Activated B cell treated with CpG ODN at 0.5 μM for 24 hours (primary cell): ENCODE measurements at places on chromosomes 7 and 10.

DNA sequence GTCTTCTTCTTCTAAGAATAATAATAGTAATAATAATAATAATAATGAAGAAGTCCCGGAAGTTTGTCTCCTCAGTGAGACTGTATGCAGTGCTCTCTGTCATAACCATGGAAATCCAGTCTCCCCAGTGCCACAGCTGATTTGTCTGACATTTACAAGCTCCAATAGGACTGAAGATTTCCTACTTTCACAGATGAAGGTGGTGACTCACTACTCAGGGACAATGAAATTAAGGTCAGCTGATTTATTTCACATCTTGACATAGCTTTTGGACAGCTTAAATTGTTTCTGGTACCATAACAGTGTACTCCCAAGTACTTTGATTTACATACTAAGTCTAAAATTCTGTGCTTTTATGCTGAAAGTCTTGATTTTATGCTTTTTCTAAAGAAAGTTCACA lies 6.9 kb downstream of the CELF2 start:
- no peak overlapping the region for H3K27ac ChIP-seq
- DNase-seq, result no peak
- H3K4me1 ChIP-seq, result no peaks in the 10 kb centered on the region
- no peaks in the 10 kb centered on the region for H3K36me3 ChIP-seq
- peaks cover 31% of the 10 kb centered on the region for H3K27me3 ChIP-seq

DNA sequence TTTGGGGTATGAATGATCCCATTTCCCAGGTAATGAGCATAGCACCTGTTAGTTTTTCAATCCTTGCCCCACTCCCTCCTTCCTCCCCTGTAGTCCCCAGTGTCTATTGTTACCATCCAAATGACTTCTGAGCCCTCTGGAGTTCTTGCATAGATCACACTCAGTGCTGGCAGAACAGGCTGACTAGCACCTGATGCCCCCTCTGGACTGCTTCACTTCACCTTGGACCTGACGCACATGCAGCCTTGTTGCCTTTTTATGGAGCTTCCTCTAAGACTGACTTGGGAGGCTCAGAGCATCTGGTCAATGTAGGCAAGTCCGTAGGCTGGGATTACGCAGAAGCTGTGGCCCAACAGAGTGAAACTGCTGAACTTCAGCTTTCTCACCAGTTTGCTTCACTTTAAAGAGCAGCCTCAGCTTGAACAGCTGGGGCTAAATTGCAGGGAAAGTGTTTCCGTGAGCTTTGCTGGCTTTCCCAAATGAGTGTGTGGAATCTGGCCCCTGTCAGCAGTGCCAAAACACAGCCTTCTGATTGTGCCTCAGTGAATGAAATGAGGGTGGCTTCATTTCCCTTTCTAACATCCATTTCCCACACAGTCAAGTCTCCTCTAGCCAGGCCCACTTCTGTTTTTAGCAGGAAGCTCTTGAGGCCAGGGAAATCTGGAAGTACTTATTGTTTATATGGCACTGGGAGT lies 48.5 kb downstream of the NXPH1 start:
- no peaks in the 10 kb centered on the region for H3K27me3 ChIP-seq
- H3K36me3 ChIP-seq, result no peaks in the 10 kb centered on the region
- H3K27ac ChIP-seq, result no peak overlapping the region
- DNase-seq, result no peak
- no peak overlapping the region for H3K4me3 ChIP-seq

GRCh38 chr7:125061776-125062397 lies 132.3 kb upstream of the POT1 start:
- H3K4me3 ChIP-seq, result no peak overlapping the region
- H3K36me3 ChIP-seq, result no peaks in the 10 kb centered on the region
- no peaks in the 10 kb centered on the region for H3K27me3 ChIP-seq
- DNase-seq, result no peak
- no peak overlapping the region for H3K27ac ChIP-seq
- peaks cover 2% of the 10 kb centered on the region for H3K4me1 ChIP-seq

GRCh38 chr10:79367426-79368189 lies 20.3 kb downstream of the PPIF start:
- H3K27ac ChIP-seq, result no peak overlapping the region
- no peaks in the 10 kb centered on the region for H3K4me1 ChIP-seq
- H3K27me3 ChIP-seq, result no peaks in the 10 kb centered on the region
- H3K36me3 ChIP-seq, result no peaks in the 10 kb centered on the region
- DNase-seq, result no peak
- no peak overlapping the region for H3K4me3 ChIP-seq

DNA sequence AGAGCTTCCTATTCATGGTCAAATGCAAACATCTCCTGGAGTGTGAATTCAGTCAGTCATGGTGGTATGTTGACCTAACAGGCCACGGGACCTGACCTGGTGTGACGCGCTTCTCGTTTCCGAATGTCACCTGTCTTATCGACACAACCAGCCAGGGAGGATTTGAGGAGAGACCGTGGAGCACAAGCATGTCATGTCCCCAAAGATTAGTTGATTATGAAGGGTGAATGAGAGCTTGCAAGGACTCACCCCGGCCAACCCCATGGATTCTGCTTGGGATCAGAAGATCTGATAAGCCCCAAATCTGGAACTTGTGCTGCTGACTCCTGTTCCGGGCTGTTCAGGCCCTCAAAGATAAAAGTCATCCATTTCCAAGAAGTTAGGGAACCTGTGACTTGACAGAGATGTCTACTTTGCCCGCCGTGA lies 10.5 kb downstream of the ADRA2A start:
- H3K4me1 ChIP-seq, result no peaks in the 10 kb centered on the region
- H3K27me3 ChIP-seq, result peaks cover 14% of the 10 kb centered on the region
- no peak overlapping the region for H3K27ac ChIP-seq
- H3K4me3 ChIP-seq, result no peak overlapping the region
- DNase-seq, result no peak

GRCh38 chr7:86926732-86927131 lies 132.7 kb downstream of the ELAPOR2 start:
- H3K27me3 ChIP-seq, result no peaks in the 10 kb centered on the region
- H3K27ac ChIP-seq, result no peak overlapping the region
- no peak for DNase-seq
- no peaks in the 10 kb centered on the region for H3K36me3 ChIP-seq
- peaks cover 7% of the 10 kb centered on the region for H3K4me1 ChIP-seq

DNA sequence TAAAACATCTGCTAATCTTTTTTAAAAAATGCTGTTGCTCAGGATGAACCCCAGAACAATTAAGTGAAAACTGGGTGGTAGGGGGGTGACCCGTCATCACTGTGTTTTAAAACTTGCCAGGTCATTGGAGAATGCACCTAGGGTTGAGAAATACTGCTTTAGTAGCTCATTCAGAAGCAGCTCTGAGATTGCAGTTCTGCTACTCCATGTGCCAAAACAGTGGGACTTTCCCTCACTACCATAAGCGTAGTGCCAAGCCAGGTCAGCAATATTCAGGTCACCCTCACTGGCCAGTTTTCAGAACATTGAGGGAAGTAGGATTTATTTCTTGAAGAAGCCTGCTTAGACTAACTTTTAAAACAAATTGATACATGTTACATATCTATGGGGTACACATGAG lies 5.2 kb downstream of the STEAP2 start:
- H3K4me3 ChIP-seq, result no peak overlapping the region
- H3K27me3 ChIP-seq, result peaks cover 8% of the 10 kb centered on the region
- no peaks in the 10 kb centered on the region for H3K4me1 ChIP-seq
- H3K27ac ChIP-seq, result no peak overlapping the region
- no peaks in the 10 kb centered on the region for H3K36me3 ChIP-seq

DNA sequence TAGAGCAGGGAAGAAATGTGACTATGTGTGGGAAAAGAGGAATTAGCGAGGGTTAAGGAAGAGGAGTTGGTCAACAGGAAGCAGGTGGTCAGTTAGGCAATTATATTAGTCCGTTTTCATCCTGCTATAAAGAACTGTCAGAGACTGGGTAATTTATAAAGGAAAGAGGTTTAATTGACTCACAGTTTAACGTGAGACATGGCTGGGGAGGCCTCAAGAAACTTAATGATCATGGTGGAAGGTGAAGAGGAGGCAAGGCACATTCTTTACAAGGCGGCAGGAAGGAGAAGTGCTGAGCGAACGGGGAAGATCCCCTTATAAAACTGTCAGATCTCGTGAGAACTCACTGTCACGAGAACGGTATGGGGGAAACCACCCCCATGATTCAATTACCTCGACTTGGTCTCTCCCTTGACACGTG lies 35.0 kb downstream of the RAMP3 start:
- no peak overlapping the region for H3K27ac ChIP-seq
- H3K4me3 ChIP-seq, result no peak overlapping the region
- no peak for DNase-seq

- H3K4me3 ChIP-seq, result no peak overlapping the region
- no peaks in the 10 kb centered on the region for H3K36me3 ChIP-seq
- no peaks in the 10 kb centered on the region for H3K27me3 ChIP-seq
These were observed 32.4 kb downstream of the GPRIN2 start for GRCh38 chr10:46523962-46524471.

GRCh38 chr10:103083266-103083976 lies 109.7 kb downstream of the NT5C2 start:
- DNase-seq, result no peak
- H3K36me3 ChIP-seq, result peaks cover 40% of the 10 kb centered on the region
- H3K27me3 ChIP-seq, result no peaks in the 10 kb centered on the region
- H3K4me1 ChIP-seq, result no peaks in the 10 kb centered on the region
- no peak overlapping the region for H3K4me3 ChIP-seq
- H3K27ac ChIP-seq, result no peak overlapping the region

DNA sequence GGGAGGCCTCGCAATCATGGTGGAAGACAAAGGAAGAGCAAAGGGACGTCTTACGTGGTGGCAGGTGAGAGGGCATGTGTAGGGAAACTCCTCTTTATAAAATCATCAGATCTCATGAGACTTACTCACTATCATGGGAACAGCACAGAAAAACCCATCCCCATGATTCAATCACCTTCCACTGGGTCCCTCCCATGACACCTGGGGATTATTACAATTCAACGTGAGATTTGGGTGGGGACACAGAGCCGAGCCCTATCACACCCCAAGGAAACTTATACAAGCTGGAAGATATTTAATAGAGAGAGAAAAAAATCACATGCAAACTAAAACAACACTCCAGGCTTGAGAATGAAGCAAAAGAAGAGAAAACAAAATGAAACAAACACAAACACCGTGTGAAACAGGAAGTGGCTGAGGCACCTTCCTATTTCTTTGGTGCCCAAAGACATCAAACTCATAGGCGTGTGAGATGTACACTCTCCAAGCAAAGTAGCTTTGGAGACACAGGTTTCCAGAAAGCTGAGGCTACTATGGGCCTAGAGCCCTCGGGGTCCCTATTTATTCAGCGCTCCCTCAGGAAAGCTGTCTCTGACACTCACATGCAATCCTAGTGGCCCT lies 97.2 kb downstream of the PRKCQ start:
- DNase-seq, result no peak
- H3K27me3 ChIP-seq, result peaks cover 2% of the 10 kb centered on the region
- H3K4me1 ChIP-seq, result peaks cover 3% of the 10 kb centered on the region
- H3K27ac ChIP-seq, result no peak overlapping the region
- H3K36me3 ChIP-seq, result no peaks in the 10 kb centered on the region
- H3K4me3 ChIP-seq, result no peak overlapping the region
